Naive thymus-derived CD8-positive, alpha-beta T cell (primary cell): ENCODE measurements at places on chromosomes 1 and 21.

GRCh38 chr21:41703857-41704501, 62.9 kb downstream of the RIPK4 start:
- H3K27me3 ChIP-seq, result peaks cover 70% of the 10 kb centered on the region
- no peak overlapping the region for H3K4me3 ChIP-seq
- H3K4me1 ChIP-seq, result no peaks in the 10 kb centered on the region
- H3K27ac ChIP-seq, result no peak overlapping the region

- H3K4me3 ChIP-seq, result no peak overlapping the region
- no peak overlapping the region for H3K27ac ChIP-seq
Measured at GRCh38 chr1:47643306-47644211, 205.7 kb downstream of the FOXD2 start.

GRCh38 chr1:62321446-62321845, 2.2 kb upstream of the KANK4 start:
- no peaks in the 10 kb centered on the region for H3K4me1 ChIP-seq
- DNase-seq, result no peak
- no peak overlapping the region for H3K27ac ChIP-seq
- no peak overlapping the region for H3K4me3 ChIP-seq
- H3K36me3 ChIP-seq, result no peaks in the 10 kb centered on the region

DNA sequence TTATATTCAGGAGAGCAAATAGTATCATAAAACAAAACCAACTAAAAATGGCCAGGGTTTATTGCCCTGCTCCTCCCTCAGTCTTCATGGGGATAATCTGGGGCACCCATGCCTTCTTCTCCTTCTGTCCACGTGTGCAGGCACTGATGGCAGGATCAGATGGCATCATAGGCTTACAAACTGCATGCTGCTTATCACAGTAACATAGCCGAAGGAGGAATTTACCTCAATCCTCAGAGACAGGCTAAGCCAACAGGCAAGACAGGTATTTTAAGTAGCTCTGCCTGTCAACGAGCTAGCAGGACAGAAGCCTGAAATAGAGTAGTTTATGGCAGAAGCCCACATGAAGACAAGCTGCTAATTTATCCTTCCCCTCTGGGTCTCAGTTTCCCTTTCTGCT, 9.4 kb downstream of the LAMB3 start:
- H3K4me3 ChIP-seq, result no peak overlapping the region
- H3K27me3 ChIP-seq, result peaks cover 2% of the 10 kb centered on the region
- H3K36me3 ChIP-seq, result peaks cover 2% of the 10 kb centered on the region
- no peak overlapping the region for H3K27ac ChIP-seq
- H3K4me1 ChIP-seq, result no peaks in the 10 kb centered on the region
